Activated CD8-positive, alpha-beta memory T cell treated with anti-CD3 and anti-CD28 coated beads for 1 hour (primary cell): ENCODE measurements at places on chromosomes 13 and 19.
A peak's percentile ranks its signal among the peaks of the same experiment; 100 is the strongest.

DNA sequence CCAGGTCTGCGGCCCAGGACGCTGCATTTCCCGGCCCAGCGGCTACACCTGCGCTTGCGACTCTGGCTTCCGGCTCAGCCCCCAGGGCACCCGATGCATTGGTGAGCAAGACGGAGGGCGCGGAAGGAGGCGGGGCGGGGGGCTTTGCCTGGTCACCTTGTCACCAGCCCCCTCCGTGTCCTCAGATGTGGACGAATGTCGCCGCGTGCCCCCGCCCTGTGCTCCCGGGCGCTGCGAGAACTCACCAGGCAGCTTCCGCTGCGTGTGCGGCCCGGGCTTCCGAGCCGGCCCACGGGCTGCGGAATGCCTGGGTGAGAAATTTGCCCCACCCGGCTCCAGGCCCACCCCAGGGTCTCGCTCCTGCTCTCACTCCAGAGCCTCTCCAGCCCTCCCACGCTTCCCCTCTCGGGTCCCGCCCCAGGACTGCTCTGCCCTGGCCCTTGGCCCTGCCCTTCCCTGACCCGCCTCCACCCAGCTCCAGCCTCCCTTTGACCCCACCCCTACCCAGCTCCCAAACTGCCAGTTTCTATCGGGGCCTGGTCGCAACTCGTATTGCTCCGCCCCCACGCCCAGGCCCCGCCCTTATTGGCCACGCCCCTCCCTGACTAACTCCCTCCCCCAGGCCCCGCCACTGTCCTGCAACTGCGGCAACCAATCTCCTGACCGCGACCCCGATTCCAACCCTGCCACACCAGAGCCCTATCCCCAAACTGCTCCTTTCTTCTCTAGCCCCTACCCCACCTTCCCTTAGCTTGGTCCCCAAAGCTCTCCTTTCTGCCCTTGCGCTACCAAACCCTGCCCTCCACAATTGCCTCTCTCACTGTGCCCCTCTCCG is 8.6 kb downstream of the LTBP4 start:
- DNase-seq: peak; percentile 66

GRCh38 chr19:38583985-38584305 is 33.8 kb downstream of the MAP4K1 start:
- no peak for DNase-seq

GRCh38 chr19:3968556-3969434 is 2.1 kb downstream of the DAPK3 start:
- DNase-seq: no peak

GRCh38 chr19:45385392-45386221 is 15.2 kb upstream of the ERCC2 start:
- DNase-seq: no peak

DNA sequence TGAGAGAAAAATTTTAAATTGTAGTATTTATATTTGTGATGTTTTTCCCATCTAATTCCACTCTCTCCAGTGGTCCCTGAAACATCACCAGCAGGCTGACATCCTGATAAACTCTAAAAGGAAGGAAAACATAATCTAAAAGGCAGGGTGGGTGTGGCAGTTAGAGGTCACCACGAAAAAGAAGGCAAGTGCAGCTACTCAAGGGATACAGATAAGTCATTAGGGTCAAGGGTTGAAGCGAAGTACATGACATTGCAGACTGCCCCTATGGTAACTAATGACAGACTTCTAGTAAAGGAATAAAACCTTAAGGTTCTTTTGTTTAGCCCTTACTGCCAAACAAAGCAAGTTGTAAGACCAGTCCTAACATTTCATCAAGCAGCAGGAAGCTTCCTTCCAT is 6.0 kb upstream of the NEK3 start:
- DNase-seq: no peak

GRCh38 chr13:104522235-104523072 is 1456.2 kb upstream of the SLC10A2 start:
- DNase-seq: no peak

GRCh38 chr19:5973376-5973775 is 4.6 kb downstream of the RANBP3 start:
- DNase-seq: no peak

DNA sequence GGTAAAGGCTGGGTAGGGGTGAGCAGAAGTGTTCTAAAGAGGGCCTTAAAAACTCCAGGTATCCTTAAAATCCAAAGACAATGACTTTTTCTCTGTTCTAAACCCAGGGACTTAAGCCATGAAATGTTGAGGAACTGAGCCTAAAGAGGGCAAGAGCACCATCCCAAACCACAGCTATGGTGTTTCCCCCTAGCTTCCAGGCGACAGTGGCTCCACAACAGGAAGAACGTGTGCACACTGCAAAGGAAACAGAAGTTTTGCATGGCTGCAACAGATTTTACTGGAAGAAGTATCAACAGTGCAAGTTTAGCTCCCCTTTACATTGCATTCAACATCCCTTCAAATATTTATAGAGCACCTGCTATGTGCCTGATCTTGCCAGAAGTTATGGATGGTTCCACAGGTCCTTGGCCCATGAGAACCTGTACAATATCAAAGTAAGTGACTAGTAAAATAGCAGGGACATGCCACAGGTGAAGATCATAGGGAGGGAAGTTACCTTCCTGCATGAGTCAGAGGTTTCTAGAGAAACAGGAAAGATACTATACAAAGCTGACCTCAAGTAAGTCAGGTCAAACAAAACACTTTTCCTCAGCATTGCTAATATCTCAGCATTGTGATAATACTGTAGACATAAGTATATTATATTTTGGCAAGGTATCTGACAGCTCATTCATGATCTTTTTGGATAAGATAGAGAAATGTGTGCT is 8.4 kb upstream of the KCTD12 start:
- no peak for DNase-seq

DNA sequence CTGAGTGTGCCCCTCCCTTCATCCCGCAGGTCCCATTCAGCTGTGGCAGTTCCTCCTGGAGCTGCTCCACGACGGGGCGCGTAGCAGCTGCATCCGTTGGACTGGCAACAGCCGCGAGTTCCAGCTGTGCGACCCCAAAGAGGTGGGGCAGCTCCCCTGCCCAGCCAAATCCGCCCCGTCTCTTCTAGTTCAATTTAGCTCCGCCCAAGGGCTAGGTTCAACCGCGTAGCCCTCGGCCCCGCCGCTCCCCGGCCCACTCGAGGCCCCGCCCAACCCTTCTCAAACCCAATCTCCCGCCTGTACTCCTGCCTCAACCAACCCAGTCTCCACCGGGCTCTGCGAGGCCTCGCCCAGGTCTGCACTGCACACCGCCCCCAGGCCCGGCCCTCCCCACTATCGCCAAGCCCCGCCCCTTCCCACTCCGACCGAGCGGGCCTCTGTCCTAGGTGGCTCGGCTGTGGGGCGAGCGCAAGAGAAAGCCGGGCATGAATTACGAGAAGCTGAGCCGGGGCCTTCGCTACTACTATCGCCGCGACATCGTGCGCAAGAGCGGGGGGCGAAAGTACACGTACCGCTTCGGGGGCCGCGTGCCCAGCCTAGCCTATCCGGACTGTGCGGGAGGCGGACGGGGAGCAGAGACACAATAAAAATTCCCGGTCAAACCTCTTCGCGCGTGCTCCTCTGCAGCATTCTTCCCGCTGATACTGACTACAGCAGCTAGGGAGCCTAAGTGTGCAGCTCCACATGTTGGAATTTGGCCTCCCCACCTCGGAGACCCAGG is 2.9 kb downstream of the ETV2 start:
- DNase-seq: peak; percentile 87

- no peak for DNase-seq
These were observed 6.8 kb upstream of the ZNF283 start for GRCh38 chr19:43820098-43820883.
